Peyer's patch (tissue), 4 donors: ENCODE measurements at places on chromosomes 7 and 10.
A peak's percentile ranks its signal among the peaks of the same experiment; 100 is the strongest.

DNA sequence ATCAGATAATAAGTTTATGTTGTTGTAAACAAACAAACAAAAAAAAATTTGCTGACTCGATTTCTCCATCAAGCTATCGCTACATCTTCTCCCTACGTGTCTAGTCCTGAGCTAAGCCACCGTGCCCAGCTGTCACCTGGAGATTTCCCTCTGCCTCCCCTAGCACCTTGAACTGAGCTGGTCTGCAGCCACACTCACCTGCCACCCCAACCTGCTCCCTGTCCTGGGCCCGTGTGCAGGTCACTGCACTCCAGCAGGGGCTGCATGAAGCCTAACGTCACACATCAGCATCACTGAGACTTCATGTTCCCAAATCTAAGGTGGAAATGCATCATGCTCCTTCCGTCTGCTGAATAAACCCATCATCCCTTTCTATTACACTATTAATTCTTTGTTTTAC is 44.4 kb downstream of the TEX36 start:
- H3K27ac ChIP-seq: no peak overlapping the region
- H3K36me3 ChIP-seq: no peaks in the 10 kb centered on the region
- H3K27me3 ChIP-seq: no peaks in the 10 kb centered on the region
- no peak for DNase-seq

- no peaks in the 10 kb centered on the region for H3K4me1 ChIP-seq
- no peaks in the 10 kb centered on the region for H3K27me3 ChIP-seq
Observed at GRCh38 chr7:140625908-140626868, 14.4 kb downstream of the DENND2A start.

DNA sequence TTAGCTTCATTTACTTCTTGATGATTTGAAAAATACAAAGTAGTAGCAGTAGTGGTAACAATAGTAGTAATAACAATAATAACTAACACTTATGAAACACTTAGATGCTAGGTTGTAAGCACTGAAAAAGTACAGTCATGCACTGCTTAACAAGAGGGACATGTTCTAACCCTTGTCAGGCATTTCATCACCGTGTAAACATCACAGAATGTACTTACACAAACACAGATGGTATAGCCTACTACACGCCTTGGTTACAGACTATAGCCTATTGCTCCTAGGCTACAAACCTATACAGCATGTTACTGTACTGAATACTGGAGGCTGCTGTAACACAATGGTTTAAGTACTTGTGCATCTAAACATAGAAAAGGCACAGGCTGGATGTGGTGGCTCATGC is 60.6 kb downstream of the PUS7 start:
- no peaks in the 10 kb centered on the region for H3K36me3 ChIP-seq
- no peaks in the 10 kb centered on the region for H3K27me3 ChIP-seq
- H3K27ac ChIP-seq: no peak overlapping the region
- no peak for DNase-seq
- H3K4me3 ChIP-seq: no peak overlapping the region

DNA sequence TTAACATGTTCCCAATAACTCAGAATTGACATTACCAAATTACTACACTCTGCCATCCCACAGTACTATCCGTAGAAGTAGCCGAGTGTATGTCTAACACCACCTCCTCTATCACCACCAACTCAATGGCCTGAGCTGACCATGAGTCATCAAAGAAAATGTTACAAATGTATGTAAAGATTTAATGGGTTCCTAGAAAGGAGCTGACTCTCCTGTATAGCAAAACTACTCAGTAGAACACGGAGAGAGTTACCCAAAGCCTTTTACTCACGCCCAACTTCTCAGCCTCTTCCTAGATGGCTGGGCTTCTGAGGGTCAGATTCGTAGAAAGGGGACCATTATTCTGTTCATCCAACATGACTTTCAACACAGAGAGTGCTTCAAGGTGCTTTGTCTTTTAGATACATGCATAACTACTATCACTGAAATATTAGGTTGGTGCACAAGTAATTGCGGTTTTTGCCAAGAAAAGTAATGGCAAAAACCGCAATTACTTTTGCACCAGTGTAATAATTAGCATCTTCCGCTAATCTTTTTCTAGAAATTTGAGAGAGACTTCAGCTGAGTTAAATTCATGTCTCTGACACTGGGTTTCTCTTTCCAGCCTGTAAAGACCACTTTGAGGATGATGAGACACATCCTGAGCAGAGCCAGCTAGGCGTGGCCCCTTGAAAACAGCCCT is 24.0 kb upstream of the NANOS1 start:
- DNase-seq: no peak
- H3K4me1 ChIP-seq: peaks cover 5% of the 10 kb centered on the region
- H3K27me3 ChIP-seq: no peaks in the 10 kb centered on the region
- H3K27ac ChIP-seq: no peak overlapping the region
- H3K36me3 ChIP-seq: no peaks in the 10 kb centered on the region
- no peak overlapping the region for H3K4me3 ChIP-seq

DNA sequence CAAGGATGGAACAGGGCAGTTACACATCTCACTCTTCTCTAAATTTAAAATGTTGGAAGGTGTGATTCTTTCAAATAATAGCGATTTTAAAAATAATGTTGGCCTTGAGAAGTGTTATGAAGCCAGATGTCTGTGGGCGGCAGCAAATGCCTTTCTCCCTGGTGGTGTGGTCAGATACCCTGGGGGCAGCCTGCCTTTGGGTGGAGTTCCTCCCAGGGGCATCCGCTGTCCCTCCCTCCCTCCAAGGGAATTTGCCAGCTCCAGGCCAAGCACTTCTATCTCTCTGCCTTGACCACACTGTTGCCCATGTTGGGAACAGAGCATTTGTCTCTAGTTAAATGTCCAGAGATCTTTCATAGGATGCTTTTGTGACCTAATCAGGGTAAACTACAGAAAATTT is 121.4 kb downstream of the POU6F2 start:
- H3K27ac ChIP-seq: no peak overlapping the region
- H3K36me3 ChIP-seq: no peaks in the 10 kb centered on the region
- no peaks in the 10 kb centered on the region for H3K4me1 ChIP-seq

- H3K36me3 ChIP-seq: no peaks in the 10 kb centered on the region
- H3K4me3 ChIP-seq: no peak overlapping the region
- H3K27ac ChIP-seq: no peak overlapping the region
- DNase-seq: no peak
- H3K4me1 ChIP-seq: no peaks in the 10 kb centered on the region
Observed at GRCh38 chr10:93992400-93993030, 1.2 kb upstream of the PLCE1 start.

- H3K27me3 ChIP-seq: no peaks in the 10 kb centered on the region
- no peak overlapping the region for H3K4me3 ChIP-seq
- H3K27ac ChIP-seq: no peak overlapping the region
- no peaks in the 10 kb centered on the region for H3K4me1 ChIP-seq
- H3K36me3 ChIP-seq: no peaks in the 10 kb centered on the region
- no peak for DNase-seq
Observed at GRCh38 chr7:113000316-113001020, 86.2 kb downstream of the GPR85 start.

DNA sequence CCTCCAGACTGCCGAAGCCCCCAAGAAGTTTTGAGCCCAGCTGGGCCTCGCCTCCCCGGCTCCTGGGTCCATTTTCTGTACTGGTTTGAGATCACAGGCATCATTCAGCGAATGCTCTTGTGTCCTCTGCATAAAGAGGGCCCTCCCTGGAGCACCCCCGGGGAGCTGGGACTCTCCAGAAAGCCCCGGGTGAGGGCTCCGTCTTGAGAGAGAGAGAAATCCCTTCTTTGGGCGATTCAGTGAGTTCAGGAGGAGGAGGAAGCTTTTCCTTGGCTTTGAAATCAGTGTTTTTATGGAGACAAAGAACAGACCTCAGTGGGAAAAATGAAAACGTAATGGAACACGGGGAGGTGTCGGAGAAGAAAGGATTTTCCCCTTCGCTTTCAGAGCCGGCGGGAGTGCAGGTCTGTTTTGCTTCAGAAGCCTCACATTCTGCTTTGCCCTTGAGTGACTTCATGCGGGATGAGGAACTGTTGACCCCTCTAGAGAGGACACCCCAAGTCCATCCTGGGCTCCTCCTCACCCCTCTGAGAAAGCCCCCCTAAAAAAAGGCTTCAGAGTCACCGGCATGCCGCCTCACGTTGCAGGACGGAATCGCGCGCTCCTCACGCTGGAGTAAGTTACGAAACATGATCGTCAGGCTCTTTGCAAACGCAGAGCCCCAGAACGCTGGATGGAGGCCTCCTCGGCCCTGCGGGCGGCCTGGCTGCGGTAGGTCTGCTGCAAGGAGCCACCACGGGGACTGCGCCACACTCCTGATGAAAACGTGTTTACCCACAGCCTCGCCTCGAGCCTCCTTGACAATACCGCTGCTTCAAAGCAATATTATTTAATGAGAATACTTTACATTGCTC is 8.5 kb upstream of the AP5Z1 start:
- no peaks in the 10 kb centered on the region for H3K27me3 ChIP-seq
- H3K36me3 ChIP-seq: no peaks in the 10 kb centered on the region
- H3K4me1 ChIP-seq: no peaks in the 10 kb centered on the region
- peak overlapping the region; percentile 80 for H3K27ac ChIP-seq
